Stimulated activated CD8-positive, alpha-beta memory T cell treated with anti-CD3 and anti-CD28 coated beads, Interleukin-7, amount 100 ng/mL, for 1 hour (primary cell): ENCODE measurements at places on chromosomes 11 and 22.

- DNase-seq = no peak
These were observed 79.7 kb upstream of the WNT7B start for GRCh38 chr22:46056546-46057245.

DNA sequence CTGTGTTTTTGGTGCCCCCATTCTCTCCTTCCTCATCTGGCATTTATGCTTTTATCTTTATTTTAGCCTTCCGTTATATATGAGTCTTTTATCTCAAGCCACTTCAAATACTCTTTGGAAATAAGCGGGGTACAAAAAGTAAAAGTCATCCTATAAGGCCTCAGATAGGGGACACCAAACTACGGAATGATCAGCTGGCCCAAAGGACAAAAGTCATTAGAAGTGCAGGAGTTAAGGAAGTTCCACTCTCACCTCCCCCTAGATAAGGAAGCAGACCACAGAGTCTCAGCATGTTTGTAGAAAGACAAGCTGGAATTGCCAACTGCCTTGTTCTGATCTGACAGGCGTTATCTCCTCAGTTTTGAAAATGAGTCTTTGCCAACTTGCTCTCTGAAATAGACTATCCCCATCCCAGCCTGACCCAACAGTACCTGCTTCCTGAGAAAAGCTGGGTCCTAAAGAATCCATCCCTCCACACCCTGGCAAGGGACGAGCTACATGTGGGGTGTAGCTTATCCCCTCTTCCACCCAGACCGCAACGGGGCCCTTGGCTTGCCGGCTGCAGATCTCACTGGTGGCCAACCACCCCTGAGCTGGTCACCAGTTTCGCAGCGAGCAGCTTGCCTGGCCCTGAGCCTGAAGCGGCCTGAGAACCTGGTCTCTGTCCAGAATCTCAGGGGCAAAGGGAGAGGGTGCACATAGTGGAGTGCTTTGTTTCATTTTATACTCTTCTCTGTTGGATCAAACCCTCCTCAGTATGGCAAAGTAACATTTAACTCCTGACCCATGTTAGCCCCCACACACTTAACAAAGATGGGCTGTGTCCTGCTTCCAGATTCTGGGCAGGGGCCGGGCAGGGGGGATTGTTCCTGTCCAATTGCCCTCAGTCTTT lies 13.8 kb downstream of the FADS2 start:
- DNase-seq = no peak

- no peak for DNase-seq
These were observed 48.6 kb downstream of the C11orf91 start for GRCh38 chr11:33651990-33652389.

GRCh38 chr11:102994105-102994504 lies 38.6 kb upstream of the MMP13 start:
- DNase-seq = no peak

GRCh38 chr11:72655014-72655413 lies 19.2 kb downstream of the PDE2A start:
- no peak for DNase-seq

- DNase-seq = no peak
These were observed 128.9 kb downstream of the DBX1 start for GRCh38 chr11:20031155-20032001.

DNA sequence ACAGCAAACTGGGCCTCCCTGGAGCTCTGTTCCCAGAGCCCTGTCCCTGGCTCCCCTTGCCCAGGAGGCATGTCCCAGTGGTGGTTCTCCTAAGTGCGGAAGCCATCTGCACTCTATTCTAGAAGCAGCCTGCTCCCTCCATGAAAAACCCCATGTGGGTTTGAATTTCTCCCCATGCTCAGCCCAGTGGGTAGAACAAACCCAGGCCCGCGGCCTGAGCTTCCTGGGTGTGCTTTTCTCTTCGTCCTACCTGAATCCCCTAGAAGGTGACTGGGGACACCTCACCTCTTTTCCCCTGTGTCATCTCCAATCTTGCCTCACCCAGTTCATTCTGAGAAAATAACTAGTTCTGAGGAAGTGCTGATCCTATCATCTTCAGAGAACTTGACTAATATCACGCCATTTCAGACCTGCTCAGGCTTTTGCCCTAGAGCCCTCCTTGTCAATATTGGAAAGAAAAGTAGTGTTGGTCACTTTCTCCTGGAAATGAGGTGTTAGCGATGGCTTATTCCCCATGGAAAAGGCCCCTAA lies 15.9 kb downstream of the IL10RA start:
- no peak for DNase-seq

DNA sequence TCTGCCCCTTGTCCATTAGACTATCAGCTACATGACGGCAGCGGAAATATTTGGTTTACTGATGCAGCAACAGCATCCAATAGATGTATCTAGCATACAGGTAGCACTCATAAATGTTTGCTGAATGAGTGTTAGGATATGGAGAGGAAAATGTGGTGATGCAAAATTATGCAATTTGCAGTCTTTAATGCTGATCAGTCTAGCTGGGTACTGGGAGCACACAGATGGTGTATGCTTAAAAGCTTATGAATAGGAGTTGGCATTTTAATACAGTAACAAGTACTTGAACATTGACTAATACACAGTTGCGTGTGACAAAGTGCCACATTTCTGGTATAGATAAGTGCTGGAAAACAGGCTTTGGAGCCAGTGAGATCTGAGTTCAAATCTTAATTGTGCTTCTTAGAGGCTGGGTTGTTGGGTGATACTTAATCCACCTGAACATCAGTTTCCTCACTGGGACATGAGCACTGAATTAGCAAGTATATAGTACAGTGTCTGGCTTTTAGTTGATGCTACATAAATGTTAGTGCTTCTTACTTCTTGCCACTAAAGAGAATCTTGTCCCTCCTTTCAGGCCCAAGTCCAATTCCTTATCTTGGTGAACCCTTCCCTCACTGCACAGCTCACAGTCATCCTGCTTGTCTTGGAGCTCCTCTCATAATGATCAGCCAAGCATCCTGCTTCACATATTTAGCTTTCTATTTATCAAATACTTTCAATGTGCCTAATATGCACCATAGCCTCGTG lies 99.6 kb downstream of the TIMP3 start:
- DNase-seq = no peak

- no peak for DNase-seq
These were observed 59.8 kb downstream of the LUZP2 start for GRCh38 chr11:24556693-24557092.

- DNase-seq = no peak
These were observed 7.5 kb downstream of the ALG8 start for GRCh38 chr11:78131956-78132355.

- DNase-seq = no peak
These were observed 5.9 kb upstream of the GLB1L3 start for GRCh38 chr11:134270250-134270714.

DNA sequence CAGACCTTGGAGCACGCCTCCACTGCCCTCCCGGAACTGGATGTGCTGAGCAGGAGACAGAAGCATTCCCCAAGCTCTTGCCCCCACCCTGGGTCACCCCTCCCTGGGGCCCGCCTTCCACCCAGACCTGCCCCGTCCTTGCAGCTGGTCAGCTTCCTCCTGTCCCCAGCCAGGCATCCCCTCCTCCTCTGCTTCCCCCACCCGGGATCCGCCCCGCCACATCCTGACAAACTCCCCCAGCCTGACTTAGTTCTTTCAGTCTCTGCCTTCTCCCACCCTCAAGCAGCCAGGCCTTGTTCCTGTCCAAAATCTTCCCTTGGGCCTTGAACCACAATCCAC lies 1.1 kb upstream of the PLXNB2 start:
- DNase-seq = no peak

DNA sequence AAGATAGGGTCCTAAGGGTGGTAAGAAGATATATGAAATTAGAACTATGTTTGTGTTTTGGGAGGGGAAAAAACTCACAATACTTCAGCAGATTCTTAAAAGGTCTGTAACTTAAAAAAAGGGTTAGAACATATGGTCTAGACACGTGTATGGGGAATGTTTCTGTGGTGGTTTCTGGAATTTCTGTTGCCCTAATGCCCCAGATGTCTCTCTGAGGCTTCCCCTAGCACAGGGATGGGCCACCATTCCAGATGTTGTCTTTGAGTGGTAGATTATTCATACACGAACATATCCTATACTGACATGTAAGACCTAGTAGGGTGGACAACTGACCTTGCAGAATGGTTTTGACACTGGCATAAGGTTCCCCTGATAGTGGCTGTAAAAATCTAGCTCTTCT lies 26.2 kb downstream of the EHF start:
- DNase-seq = no peak

DNA sequence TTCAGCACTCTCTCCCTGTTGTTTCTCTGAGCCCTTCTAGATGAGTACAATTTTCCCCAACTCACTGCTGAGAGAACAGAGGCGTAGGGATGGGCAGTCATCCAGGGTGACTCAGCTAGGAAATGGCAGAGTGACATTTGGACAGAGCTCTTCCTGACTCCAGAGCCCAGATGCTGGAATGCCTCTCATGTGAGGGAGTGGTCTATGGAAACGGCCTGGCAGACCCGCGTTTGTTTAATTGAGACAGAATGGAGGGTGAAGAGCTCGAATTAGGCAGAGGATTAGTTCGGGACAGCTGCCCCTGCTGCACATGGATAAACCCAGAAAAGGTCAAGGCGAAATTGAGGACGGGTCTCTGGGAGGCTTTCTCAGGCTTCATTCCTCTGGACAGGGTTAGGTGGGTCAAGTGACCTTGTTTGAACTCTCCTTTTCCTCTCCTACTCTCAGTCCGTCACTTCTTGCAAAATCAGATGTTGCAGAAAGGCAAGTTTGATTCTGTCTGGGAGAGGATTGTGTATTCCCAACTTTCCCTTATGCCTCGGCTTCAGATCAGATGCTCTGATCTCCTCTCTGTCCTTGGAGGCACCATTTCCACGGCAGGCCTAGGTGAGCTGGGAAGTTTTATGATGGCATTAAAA lies 7.6 kb upstream of the LMO2 start:
- no peak for DNase-seq

GRCh38 chr22:39984006-39984405 lies 10.7 kb upstream of the FAM83F start:
- no peak for DNase-seq

GRCh38 chr11:36550385-36551115 lies 17.3 kb upstream of the RAG1 start:
- no peak for DNase-seq

- DNase-seq = no peak
These were observed 10.7 kb downstream of the CRY2 start for GRCh38 chr11:45857961-45858474.

GRCh38 chr11:111225881-111226280 lies 19.6 kb upstream of the POU2AF2 start:
- no peak for DNase-seq

- DNase-seq = no peak
These were observed 741 bp upstream of the TALDO1 start for GRCh38 chr11:746289-747157.

DNA sequence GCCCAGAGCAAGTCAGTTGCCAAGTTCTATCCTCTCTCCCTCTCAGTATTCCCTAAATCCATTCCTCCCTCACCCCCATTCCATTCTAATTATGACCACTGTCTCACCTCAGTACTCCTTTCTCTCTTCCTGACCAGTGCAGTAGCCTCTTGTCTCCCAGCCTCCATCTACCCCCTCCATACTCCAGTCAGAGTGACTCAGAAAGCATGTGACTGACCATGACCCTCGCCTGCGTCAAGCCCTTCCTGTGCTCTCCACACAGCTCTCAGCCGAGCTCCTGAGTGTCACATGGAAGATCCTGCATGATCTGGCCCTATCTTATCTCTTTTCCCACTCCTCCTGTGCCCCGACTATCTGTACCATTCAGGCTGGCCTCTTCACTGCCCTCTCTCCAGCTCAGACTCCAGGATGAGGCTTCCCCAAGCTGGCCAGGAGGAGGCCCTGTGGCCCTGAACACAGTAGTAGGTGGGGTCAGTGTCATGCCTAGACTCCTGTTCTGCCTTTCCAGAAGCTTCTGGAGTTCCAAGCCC lies 42.6 kb downstream of the NEU3 start:
- DNase-seq = no peak

DNA sequence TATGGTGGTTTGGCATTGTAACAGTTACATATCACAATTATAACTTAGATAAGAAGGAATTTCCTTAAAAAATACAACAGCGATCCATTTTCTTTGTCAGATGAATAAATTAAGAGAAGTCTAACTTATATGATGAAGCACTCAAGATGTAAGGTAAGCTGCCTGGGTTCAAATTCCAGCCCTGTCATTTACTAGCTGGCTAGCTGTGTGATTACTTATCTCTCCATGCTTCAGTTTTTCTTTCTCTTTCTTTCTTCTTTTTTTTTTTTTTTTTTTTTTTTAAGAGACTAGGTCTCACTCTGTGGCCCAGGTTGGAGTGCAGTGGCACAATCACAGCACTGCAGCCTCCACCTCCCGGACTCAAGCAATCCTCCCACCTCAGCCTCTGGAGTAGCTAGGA lies 22.2 kb upstream of the LDHA start:
- DNase-seq = no peak

DNA sequence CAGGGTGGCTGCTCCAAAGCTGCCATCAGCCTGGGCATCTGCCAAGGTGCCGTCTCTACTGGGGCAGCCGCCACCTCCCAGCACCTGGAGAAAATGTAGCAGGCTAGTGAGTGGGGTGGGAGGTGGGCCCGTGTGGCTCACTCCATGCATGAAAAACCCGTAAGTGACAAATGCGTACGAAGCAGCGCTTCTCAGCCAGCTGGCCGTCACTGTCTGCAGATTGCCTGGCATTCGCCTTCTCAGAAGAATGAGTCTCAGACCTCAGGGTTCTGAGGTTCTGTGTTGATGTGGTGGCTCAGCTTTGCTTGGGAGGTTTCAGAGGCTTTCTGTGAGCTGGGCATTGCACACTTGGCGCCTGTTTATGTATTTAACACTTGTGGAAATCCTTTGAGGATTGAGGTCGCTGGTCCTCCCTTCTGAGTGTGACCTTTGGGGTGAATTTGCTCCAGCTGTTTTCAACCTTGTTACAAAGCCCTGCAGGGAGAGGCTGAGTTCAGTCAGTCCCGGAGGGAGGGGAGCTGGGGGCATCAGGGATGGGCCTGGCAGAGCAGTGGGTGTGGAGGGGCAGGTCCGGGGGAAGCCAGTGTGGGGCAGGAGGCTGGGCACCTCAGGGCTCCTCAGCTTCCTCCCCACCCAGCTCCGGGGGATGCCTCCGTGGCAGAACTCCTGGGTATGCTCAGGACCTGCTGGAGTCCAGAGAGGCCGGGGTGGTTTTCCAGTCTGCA lies 977.0 kb downstream of the TBC1D22A start:
- no peak for DNase-seq

DNA sequence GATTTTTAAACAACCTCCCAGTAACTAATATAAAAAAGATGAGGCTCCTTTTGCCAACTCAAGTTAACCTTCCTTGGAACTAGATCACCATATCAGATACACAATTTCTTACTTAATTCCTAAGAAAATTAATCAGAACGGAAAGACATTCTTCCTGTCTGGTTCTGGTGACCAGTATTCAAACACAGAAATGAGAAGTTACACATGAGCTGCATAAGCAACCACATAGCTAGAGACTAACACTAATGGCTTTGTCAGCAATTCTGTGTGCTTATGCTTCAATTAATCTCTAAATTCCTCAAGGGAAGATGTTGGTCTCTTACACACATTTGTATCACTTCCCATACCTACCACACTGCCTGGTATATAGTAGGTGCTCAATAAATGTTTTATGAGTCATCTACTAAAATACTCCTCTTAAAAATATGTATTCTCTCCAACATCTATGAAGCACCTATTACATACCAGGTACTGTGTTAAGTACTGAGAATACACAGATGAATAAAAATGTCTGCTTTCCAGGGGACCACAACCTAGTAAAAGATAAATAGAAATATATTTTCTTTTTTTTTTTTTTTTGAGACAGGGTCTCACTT lies 54.5 kb downstream of the GAB2 start:
- DNase-seq = no peak

- no peak for DNase-seq
These were observed 8.9 kb downstream of the PARVA start for GRCh38 chr11:12386309-12386708.

- no peak for DNase-seq
These were observed 29.9 kb upstream of the MTCH2 start for GRCh38 chr11:47672283-47672730.

GRCh38 chr11:103730131-103730940 lies 306.1 kb upstream of the DDI1 start:
- no peak for DNase-seq
